Stimulated activated CD4-positive, alpha-beta T cell treated with anti-CD3 and anti-CD28 coated beads, TNF-alpha, amount 100 ng/mL, for 48 hours (primary cell): ENCODE measurements at places on chromosomes 7 and 10.

DNA sequence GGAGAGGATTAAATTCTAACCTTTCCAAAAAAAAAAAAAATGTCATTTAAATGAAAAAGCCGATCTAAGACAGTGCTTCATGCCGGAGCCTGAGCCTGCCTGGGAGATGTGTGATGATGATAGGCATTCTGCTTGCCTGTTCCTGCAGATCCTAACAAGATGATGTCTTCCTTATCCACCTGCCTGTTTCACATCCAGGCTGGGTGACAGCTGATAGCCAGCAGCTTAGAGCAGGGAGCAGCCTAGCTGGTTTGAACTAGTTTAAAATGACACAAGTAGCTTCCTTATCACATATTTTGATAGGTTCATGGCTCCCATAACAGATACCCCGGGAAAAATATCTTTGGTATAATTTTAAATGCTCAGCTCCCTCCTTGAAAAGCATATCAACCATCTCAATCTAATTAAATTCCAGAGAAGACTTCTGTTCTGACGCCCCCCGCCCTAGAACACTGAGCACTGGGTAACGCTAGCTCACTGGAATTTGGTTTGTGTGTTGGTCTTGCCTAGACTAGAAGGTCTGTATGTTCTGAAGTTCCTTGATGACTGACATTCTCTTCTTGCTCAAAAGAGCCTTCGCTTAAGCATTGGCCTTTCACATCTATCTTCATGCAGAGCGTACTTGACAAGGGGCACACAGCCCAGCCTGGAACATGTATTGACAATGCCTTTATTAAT lies 96.9 kb upstream of the FGFR2 start:
- DNase-seq = no peak

DNA sequence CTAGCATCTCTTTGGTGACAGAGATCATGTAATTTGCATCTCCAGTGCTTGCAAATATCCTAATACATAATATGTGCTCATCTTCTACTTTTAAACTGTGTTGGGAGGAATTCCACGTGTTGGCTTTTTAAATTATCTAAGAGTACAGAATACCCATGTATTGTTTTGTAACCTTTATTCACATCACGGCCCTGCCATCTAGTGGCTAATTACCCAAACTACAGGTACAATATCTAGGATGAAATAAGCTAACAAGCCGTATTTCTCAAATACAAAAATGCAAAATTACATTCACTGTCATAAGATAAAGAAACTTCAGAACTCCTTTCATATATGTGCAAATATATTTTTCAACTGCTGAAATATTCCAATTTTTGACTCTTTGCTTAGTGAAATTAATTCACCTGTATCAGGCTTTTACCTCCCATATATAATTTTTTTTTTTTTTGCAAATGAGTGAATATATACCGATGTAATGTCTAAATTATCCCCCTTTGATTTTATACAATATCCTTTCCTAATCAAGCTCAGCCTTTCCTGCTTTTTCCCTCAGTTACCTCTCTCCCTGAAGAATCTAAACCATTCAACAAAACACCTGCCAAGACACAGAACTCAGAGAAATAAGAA lies 30.3 kb upstream of the LSM8 start:
- no peak for DNase-seq

GRCh38 chr7:117251687-117252086 lies 71.2 kb downstream of the WNT2 start:
- no peak for DNase-seq

- DNase-seq = no peak
Observed at GRCh38 chr10:71873582-71874211, 22.6 kb upstream of the PSAP start.

DNA sequence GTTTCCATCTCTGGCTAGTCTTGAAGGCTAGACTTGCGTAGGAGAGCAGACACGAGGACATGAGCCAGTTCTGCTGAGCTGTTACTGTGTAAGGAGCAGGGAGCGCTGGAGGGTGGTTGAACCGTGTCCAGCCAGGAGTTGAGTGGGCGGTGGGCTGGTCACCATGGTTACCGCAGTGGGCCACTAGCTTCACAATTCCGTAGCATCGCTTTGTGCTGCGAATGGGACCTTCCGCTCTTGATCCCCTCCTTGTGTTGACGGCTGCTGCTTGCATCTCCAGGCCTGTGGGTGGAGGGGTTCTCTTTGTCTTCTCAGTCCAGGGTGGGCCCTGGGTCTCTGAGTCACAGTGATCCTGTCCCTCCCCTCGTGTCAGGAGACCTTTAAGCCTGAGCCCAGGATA lies 49.4 kb upstream of the OCM start:
- DNase-seq = no peak

DNA sequence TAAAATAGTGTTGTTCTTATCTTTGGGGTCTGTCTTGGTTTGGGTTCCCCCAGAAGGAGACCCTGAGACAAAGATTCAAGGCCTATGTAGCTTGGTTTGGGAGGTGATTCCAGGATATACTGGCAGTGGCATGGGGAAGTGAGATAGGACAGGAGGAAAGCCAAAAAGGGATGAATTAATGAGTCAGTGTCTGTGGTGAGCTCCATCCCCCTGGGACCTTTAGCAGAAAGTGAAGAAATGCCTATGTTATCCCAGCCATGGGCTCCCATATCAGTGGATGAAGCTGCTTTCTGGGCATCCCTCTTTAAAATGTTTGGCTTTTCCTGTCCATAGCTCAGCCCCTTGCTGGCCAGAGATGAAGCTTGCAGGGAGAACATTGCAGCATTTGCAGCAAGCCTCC lies 217.0 kb upstream of the CTBP2 start:
- no peak for DNase-seq

DNA sequence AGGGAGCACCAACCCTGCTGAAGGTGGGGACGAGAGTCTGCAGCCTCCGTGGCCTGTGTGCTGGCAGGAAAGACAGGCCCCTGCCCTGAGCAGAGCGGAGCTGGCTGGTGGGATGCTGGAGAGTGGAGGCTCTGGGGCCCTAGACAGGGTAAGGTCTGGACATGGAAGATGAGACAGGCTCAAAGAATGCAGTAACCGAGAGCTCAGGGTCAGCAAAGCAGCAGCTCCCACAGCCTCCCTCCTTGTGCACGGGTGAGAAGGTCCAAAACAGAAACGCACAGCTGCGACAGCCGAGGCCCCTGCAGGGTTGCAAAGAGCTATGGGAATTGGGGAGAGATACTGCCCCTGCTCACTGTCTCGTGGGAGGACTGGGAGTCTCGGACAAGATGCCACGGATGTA lies 80.5 kb downstream of the TNS3 start:
- DNase-seq = no peak

GRCh38 chr10:126948355-126949160 lies 43.3 kb downstream of the DOCK1 start:
- DNase-seq = no peak

- no peak for DNase-seq
Observed at GRCh38 chr7:44491229-44491628, 771 bp upstream of the NUDCD3 start.

DNA sequence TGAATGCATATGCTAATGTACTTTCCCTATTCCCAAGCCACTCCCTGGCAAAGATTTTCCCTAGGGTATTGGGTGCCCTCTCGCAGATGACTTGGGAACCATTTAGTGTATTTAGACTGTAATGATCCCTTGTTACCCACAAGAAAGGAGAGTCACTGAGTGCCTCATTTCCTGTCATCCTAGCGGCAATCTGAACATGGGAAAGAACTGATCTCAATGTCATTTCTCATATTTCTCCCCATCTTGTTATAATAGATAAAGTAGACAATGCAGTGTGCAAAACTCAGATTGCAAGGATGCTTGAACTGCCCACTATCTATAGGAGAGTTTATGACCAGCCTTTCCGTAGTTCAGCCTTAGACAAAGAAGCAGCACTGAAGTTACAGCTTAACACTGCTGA lies 123.3 kb downstream of the MICU1 start:
- DNase-seq = no peak

DNA sequence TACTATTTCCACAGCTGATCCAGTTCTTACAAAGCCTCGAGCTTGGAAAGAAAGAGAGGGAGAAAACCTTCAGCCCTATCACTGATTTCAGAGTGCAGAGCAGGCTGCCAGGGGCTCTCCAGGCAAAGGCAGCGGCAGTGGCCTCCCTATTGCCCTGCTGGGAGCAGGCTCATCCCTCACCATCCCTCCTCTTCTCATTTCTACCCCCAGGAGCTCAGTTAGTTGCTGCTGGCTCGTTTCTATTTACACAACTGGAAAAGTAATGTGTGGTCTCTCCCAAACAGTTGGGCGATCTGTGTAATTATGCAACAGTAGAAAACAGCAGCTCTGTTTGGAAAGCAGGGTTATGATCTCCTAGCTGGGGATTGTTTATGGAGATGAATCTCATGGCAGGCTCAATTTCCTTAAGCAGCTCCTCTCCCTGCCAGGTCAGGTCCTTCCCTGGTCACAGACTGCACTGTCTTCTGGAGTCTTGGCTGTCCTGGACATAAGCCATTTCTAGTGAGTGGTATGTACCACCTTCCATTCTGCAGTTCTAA lies 28.7 kb upstream of the TNS3 start:
- DNase-seq = no peak

DNA sequence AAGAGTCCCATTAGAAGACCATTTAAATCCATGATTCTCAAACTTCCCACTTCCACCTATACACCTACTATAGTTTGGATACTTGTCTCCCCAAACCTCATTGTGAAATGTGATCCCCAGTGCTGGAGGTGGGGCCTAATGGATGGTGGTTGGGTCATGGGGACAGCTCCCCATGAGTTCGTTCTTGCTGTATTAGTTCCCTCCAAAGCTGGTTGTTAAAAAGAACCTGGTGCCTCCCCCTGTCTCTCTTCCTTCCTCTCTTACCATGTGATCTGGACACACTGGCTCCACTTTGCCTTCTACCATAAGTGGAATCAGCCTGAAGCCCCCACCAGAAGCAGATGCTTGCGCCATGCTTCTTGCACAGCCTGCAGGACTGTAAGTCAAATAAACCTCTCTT lies 53.9 kb downstream of the WIPF3 start:
- DNase-seq = no peak

- no peak for DNase-seq
Observed at GRCh38 chr10:50501924-50502452, 121.8 kb downstream of the SGMS1 start.

DNA sequence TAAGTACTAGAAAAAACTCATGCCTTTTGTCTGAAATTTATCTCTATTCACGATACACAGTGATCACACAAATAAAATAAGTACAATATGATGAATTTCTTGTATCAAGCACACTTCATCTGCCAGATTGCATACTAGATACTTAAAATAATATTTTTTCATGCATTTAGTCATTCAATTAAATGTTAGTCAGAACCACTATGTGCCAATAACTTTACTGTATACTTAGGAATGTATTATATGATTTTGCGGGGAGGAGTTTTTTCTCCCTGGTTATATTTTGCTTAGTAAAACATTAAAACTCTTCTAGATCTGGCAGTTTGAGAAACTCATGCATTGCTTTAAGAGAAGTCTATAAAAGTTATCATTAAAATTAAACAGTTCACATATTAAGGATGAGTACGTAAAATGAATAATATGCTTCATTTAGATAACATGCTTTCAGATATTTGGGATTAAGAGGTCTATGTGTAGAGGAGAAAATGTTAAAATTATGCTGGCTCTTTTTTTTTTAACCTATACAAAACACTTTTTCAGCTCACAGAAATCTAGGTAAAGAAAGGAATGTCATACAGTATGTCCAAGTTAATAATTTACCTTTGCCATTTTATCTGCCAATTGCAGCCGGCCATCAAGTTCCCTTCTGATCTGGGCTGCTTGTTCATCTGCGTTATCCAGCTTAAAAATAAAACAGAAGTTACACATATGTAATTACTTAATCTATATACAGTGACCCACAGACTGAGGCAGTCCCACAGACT lies 70.1 kb downstream of the RNF133 start:
- no peak for DNase-seq

GRCh38 chr7:157738066-157738460 lies 401.3 kb downstream of the DNAJB6 start:
- no peak for DNase-seq

DNA sequence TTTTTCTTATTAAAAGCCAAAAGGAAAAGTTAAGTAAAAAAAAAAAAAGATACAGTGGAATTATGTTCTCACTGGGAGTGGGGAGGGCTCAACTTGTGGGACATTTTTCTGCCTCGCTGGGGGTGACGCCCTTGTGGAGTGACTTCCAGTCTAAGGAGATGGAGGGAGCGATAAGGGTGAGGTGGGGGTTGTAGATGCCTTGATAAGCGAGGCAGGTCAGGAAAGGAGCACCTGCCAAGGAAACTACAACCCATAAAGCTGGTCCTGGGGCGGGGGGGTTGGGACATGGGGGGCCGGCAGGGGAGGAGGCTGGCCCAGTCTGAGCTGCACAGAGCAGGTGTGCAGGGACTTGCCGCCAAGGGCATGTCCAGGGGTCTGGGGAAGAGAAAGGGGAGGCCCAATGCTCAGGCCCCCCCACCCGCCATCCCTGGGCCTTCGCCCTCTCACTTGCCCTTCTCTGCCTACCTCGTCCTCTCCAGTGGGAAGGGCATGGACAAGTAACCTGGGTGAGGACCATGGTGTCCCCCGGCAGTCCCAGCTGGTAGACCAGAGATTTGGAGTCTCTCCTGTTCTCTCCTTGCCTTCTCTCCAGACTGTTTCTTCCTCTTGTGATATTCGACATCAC lies 2.5 kb upstream of the TRPV5 start:
- DNase-seq = no peak

- no peak for DNase-seq
Observed at GRCh38 chr10:67079126-67079525, 153.3 kb downstream of the LRRTM3 start.

DNA sequence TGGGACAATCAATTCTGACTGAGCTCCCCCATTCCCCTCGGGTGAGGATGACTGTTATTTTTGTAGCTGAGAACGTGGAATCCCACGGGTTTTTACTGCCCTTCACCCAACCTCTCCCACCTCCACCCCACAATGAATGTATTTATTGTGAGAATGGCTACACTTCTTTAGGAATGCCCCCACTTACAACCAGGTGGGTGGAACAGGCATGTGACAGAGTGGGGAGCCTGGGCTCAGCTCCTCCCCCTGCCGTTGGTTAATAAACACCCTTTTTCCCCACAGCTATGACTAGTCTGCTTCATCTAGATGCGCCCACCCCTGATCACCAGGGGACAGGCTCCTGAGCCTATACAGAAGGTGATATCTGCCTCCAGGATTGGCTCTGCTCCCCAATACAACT lies 2.0 kb downstream of the MRPL43 start:
- no peak for DNase-seq

DNA sequence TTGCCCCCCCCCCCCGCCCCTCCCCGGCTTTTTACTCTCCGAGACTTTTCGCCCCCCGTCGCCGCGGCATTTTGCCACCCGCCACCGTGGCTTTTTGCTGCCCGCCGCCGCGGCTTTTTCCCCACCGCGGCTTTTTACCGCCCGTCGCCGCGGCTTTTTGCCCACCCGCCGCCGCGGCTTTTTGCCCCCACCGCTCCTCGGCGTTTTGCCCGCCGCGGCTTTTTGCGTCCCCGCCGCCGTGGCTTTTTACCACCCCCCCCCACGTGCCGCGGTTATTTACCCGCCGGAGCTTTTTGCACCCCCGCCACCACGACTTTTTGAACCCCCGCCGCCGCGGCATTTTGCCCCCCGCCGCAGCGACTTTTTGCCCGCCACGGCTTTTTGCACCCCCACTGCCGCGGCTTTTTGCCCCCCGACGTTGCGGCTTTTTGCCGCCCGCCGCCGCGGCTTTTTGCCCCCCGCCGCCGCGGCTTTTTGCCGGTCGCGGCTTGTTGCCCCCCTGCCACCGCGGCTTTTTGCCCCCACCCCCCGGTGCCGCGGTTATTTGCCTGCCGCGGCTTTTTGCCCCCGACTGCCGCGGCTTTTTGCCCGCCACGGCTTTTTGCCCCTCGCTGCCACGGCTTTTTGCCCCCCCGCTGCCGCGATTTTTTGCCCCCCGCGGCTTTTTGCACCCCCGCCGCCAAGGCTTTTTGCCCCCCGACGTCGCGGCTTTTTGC lies 461.1 kb downstream of the ZNF33B start:
- DNase-seq = no peak
